ENCODE measurements at places on chromosomes 1 and 21. TPM values are rescaled to one million over a fixed set of nuclear protein-coding genes. Genes with fewer than 3 reads are reported as not detected.

Gene C1orf105
- not detected for total RNA-seq

Gene ARHGEF16
- 6.4 TPM for total RNA-seq

Gene CSF3R
- total RNA-seq = 8.8 TPM

Gene MAP3K7CL
- 6.9 TPM for total RNA-seq

Gene CFHR4
- total RNA-seq = not detected

Gene PPIE
- 32.4 TPM for total RNA-seq

Gene NBPF6
- not detected for total RNA-seq

Gene NCAM2
- total RNA-seq = 4.7 TPM

Gene TEDDM1
- total RNA-seq = not detected

Gene XCL1
- total RNA-seq = not detected

Gene C1orf159
- total RNA-seq = 11.8 TPM

Gene RHD
- not detected for total RNA-seq

Gene ID3
- 358 TPM for total RNA-seq

Gene ERVH48-1
- total RNA-seq = not detected

Gene MROH9
- not detected for total RNA-seq

Gene NHLH1
- total RNA-seq = not detected

Gene PPM1J
- 7.9 TPM for total RNA-seq

Gene KRTAP20-3
- not detected for total RNA-seq

Gene HSPA6
- 0.98 TPM for total RNA-seq

Gene TTLL7
- total RNA-seq = 15.0 TPM

Gene COL6A2
- 535 TPM for total RNA-seq

Gene SFN
- total RNA-seq = 406 TPM

Gene DCDC2B
- not detected for total RNA-seq

Gene ODF2L
- total RNA-seq = 40.5 TPM

Gene FCN3
- total RNA-seq = 1.7 TPM

Gene IL20
- total RNA-seq = not detected

Gene PRKAA2
- 3.7 TPM for total RNA-seq

Gene CNTN2
- total RNA-seq = 7.4 TPM

Gene PLEKHA6
- 15.0 TPM for total RNA-seq

Gene FBXO28
- 20.1 TPM for total RNA-seq

Gene HFM1
- total RNA-seq = 9.3 TPM

Gene KCNJ10
- not detected for total RNA-seq

Gene C8A
- total RNA-seq = not detected

Gene GBP4
- 8.3 TPM for total RNA-seq

Gene OLIG2
- not detected for total RNA-seq

Gene LRIG2
- 43.0 TPM for total RNA-seq

Gene ALG14
- total RNA-seq = 0.74 TPM

Gene CIART
- 6.6 TPM for total RNA-seq

Gene TRABD2B
- total RNA-seq = 5.6 TPM

Gene HEATR1
- 24.1 TPM for total RNA-seq

Gene PCNT
- total RNA-seq = 35.8 TPM

All from vagina (tissue), 2 donors.